ENCODE measurements at places on chromosomes 13 and 19. TPM values are rescaled to one million over a fixed set of nuclear protein-coding genes. Genes with fewer than 3 reads are reported as not detected.

Gene SLC17A7
- 0.68 TPM for total RNA-seq

Gene TCF3
- 69.4 TPM for total RNA-seq

Gene SIGLEC10
- total RNA-seq, result not detected

Gene ZNF729
- total RNA-seq, result not detected

Gene HIPK4
- 0.24 TPM for total RNA-seq

Gene DCLK1
- 1.0 TPM for total RNA-seq

Gene ERICH6B
- not detected for total RNA-seq

Gene LYPD5
- not detected for total RNA-seq

Gene PROZ
- total RNA-seq, result not detected

Gene SIGLECL1
- total RNA-seq, result not detected

Gene SPINT2
- total RNA-seq, result 379 TPM

Gene ZNF415
- total RNA-seq, result not detected

Gene COX6B2
- total RNA-seq, result 1.5 TPM

Gene PLIN4
- total RNA-seq, result 0.27 TPM

Gene PDE4C
- not detected for total RNA-seq

Gene POLR2I
- total RNA-seq, result 258 TPM

Gene HTR2A
- total RNA-seq, result not detected

Gene OR7A17
- total RNA-seq, result not detected

Gene UPK1A
- 0.97 TPM for total RNA-seq

Gene KLK12
- not detected for total RNA-seq

Gene RCBTB1
- total RNA-seq, result 8.4 TPM

Gene LILRB1
- not detected for total RNA-seq

Gene NTN5
- total RNA-seq, result 0.22 TPM

Gene CD79A
- total RNA-seq, result 1.0 TPM

Gene FBXO27
- total RNA-seq, result 7.7 TPM

Gene OBI1
- 7.9 TPM for total RNA-seq

Gene ZSCAN4
- total RNA-seq, result not detected

Gene GYS1
- total RNA-seq, result 17.3 TPM

Gene RDH8
- 0.28 TPM for total RNA-seq

Gene LSR
- 10.1 TPM for total RNA-seq

Gene PLVAP
- total RNA-seq, result not detected

Gene CEACAM4
- not detected for total RNA-seq

Gene MYBPC2
- total RNA-seq, result not detected

Gene ZNF285
- total RNA-seq, result 2.4 TPM

Gene SSC5D
- 0.46 TPM for total RNA-seq

Gene LACC1
- total RNA-seq, result 2.3 TPM

Gene MBD3L3
- total RNA-seq, result not detected

Gene ZNF541
- total RNA-seq, result not detected

Gene KLK2
- not detected for total RNA-seq

Gene OPA3
- total RNA-seq, result 17.1 TPM

Gene NCCRP1
- 1.4 TPM for total RNA-seq

Gene FPR1
- not detected for total RNA-seq

Gene CRX
- not detected for total RNA-seq

Gene FBXO17
- total RNA-seq, result 87.1 TPM

Gene PLEKHF1
- 10.0 TPM for total RNA-seq

Data from A549 treated with CpdA at 1 μM for 4 hours (cell line).